Activated naive CD4-positive, alpha-beta T cell treated with Interleukin-2 at 50 U/mL for 16 hours (primary cell): ENCODE measurements at places on chromosomes 7 and 10.

DNA sequence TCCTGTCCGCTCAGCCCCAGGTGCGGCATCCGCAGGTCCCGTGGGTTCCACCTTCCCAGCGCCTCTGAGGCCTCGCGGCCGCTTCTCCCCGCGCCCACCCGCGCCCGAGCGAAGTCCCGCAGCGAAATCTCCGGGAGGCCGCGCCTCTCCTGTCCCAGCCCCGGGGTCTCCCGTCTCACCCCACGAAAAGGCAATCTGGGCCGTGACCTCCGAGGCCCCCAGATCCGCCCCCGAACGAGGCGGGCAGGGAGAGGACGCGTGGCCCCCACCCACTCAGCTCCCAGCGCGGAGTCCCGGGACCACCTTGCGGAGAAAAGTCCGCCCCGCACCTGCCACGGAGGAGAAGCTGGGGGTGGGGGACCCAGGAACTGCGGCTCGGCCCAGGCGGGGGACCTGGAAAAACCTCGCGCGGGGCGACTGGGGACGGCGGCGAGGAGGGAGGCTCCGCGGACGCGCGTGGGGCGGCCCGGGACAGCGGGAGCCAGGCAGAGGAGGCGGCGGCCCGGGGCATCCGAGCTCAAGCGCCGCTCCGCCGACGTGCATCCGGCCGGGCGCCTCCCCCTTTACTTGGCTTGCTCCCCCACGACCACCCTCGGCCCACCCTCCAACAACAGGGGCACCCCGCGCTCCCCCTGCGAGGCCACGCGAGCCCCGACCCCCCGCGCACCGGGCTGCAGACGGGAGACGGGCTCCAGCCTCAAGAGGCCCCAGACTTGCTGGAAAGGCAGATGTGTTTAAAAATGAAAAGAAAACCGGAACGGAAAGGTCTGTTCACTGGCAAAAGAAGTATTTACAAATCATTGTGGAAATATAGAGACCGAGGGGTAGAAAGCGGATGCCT is 33.0 kb upstream of the RNF32 start:
- DNase-seq, result no peak

DNA sequence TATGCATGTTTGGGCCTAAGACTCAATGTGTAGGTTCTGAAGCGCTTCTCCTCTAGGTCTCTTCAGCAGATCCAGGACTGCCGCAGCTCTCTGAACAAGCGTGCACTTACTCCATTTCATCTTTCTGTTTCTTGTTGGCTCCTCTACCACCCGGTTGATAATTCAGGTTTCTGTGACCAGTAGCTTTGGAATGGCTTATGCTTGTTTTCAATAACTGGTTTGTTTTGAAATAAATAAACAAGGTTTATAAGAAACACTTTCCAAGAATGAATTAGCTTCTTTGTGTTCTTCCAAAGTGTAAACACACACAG is 1.5 kb downstream of the MDFIC start:
- DNase-seq, result no peak

DNA sequence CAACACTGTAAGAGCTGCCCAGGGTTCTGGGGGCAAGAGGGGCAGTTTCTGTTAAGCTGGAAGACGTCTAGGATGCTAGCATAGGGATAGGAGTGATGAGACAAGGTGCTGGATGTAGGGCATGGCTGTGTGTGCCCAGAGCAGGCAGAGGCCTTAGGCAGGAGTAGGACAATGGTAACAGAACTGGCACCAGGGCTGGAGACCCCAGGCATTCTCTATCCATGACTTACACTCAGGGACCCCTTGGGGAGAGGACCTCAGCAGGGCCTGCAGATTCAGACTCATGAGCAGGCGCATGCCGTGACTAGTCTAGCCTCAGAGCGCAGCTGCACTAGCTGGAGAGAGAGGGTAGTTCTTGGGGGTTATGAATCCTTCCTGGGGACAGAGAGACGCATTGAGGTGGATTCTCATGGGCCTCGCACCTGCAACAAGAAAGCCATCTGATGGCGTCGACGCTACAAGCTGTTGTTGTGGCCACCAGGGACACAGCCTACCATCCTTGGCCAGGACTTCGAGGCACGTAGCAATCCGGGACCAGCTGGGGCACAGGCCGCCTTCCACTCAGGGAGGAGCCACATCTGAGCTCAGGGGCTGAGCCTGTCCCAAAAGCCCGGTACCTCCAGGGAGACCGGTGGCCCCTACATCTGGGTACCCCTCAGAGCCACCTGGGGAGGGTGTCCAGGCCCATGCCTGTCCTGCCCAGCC is 474.1 kb downstream of the PTPRN2 start:
- DNase-seq, result no peak

GRCh38 chr7:152967958-152968357 is 208.4 kb downstream of the ACTR3B start:
- no peak for DNase-seq

GRCh38 chr7:96713037-96713436 is 3.4 kb upstream of the SEM1 start:
- no peak for DNase-seq
